ENCODE measurements at places on chromosomes 7 and 10.

DNA sequence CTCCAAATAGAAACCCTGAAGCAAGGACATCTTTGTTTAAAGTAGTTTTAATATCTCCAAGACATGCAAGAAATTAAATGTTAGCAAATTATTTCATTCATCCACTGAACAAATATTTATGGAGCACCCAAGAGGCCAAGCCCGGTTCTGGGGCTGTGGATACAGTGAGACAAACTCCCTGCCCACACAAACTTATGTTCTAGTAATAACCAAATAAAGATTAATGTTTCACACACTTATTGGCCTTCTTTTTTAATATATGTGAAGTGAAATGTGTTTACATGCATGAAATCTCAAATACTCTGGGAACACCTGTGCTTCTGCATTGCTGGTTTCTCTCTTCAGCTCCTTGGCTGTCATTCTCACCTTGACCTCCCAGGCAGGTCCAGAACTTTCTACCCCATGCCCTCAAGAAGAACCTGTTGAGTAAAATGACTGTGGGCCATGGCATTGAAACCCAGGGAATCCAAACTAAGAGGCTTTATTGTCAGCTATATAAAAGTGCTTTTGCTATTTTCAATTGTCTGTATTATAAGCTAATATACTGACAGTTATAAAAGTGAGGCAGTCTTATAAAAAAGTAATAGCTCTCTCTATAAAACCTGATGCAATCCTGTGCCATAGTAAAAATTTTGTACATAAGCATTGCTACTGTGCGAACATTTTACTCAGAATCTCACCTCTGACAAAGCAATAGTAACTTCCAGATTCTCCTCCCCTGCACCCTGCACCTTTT lies 43.7 kb downstream of the SVIL start:
- no peak for DNase-seq

DNA sequence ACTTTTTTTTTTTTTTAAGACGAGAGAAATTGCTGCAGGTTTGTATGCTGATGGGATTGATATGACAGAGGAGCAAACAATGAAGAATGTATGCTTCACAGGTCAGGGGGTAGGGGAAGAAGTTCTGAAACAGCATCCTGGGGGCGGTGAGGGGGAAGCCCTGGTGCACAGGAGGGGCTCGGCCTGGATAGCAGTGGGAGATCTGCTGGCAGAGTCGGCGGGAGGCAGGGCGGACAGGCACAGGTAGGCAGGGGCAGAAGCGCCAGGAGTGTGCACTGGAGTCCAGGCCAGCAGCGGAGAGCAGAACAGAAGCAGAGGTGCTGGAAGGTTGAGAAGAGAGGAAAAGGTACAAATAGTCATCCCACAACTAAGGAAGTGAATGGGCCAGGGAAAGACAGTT lies 175.4 kb downstream of the SNX10 start:
- DNase-seq: no peak

DNA sequence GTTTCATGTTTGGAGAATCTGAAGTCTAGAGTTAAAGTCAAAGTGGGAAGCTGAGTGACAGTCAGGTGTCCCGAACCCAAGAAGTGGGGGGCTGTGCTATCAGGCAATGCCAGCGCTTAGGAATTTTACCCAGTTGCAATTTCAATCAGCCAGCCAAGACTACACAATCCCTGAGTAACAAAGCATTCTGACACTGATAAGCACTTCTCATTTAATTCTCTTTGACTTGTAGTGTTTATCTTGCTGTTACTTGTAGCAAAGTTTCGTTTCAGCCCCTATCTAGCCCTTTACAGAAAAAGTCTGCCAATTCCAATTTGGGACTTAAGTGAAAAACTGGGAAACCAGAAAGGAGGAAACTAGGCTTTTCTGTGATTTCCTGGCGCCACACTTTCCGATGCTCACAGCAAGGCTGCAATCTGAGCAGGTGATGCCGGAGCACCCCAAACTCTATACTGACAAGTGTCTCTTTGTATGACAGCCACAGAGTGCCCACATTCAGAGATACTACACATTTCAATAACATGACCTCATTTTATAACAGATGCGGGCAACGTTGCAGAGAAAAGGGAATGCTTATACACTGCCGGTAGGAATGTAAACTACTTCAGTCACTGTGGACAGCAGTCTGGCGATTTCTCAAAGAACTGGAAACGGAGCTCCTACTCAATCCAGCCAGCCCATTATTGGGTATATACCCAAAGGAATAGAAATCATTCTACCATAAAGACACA lies 61.0 kb downstream of the ITIH5 start:
- DNase-seq: no peak

GRCh38 chr7:101567230-101567629 lies 61.9 kb downstream of the MYL10 start:
- no peak for DNase-seq

DNA sequence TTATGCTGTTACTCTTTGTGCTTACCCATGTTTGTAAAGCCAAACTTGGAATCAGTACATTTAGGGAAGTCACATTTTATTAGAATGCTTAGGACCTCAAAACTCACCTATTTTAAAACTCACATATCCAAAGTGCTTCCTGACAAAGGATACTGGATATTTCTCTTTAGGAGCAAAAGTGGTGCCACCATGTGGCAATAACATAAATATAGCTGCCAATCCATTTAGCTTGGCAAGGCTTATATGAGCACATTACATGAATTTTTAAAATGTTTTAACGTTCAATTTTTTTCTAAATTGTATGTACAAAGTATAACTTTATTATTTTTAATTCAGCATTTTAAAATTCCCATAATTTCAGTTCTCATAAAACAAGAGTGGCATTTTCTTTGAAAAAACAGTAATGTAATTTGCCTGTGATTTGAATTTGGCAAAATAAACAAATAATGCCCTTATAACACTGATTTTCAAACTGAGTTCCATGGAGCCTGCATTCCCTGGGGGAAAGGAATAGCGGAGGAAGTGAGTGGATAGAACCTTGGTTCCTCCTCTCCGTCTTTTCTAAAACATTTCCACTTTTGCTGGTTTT lies 75.4 kb downstream of the HDAC9 start:
- DNase-seq: no peak

DNA sequence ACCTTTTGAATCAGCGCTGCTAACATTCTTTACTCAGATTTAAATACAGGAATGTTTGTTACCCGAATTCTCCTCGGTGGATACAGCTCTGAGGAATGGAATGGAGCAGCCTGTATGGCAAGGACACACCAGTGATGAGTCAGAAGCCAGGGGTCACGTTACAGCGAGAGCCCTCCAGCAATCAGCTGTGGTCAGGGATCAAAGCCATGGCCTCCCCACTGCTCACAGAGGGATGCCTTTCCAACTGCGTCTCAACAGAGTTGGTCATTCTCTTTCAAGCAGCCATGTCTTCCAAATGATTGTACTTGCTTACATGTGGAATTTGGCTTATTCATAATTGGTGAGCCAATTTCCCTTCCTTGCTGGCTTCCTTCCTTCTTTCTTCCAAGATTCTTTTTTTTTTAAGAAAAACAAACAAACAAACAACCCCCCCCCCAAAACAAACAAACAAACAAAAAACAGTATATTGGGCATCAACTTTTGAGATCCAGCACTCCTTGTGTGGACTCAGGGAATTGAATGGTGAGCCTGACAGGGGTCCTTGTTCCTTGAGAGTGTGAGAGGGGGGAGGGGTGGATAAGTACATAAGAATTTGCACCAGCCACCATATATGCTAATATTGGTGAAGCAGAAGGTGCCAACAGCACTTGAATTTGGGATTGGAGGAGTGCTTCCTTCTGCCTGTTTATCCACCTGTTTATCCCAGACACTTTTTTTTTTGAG lies 100.2 kb downstream of the ATXN7L1 start:
- DNase-seq: no peak

GRCh38 chr7:115033917-115034459 lies 112.1 kb downstream of the MDFIC start:
- DNase-seq: no peak

- no peak for DNase-seq
Observed at GRCh38 chr10:17651896-17652295, 7.9 kb downstream of the STAM start.

DNA sequence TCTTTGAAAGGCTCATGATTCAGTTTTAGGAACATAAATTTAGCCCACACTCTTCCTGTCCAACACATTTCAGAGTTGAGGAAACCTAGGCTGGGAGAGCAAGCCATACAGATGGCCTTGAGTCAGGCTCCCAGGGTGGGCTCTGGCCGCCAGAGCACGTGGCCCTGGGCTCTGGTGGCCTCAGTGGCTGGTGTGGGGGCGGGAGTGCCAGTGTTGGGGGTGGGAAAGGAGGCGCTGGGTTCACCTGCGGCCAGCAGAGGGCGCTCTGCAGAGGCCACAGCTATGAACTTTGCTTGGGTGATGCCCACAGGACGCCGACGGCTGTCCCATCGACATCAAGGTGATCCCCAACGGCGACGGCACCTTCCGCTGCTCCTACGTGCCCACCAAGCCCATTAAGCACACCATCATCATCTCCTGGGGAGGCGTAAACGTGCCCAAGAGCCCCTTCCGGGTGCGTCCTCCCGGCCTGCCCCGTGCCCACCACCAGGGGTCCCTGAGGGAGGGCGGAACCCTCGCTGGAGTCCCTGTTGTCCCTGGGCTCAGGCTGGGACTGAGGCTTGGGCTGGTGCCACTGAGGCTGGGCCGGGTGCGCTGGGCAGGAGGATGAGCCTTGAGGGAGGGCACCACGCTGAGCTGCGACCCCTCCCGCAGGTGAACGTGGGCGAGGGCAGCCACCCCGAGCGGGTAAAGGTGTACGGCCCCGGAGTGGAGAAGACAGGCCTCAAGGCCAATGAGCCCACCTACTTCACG lies 11.9 kb downstream of the FLNC start:
- DNase-seq: peak; percentile 53
